ENCODE measurements at places on chromosomes 5 and 9. TPM values are rescaled to one million over a fixed set of nuclear protein-coding genes. Genes with fewer than 3 reads are reported as not detected.

Gene IFNA2
- not detected for total RNA-seq

Gene PPP3R2
- total RNA-seq, result not detected

GRCh38 chr5:74392711-74393351 lies 247.7 kb downstream of the ENC1 start:
- no peak for DNase-seq

- no peak for DNase-seq
These were observed 232.2 kb downstream of the DENND1A start for GRCh38 chr9:123697686-123698085.
